ENCODE measurements at places on chromosomes 1 and 21.

GRCh38 chr1:238675221-238675620, 711.1 kb upstream of the CHRM3 start:
- no peak for DNase-seq

DNA sequence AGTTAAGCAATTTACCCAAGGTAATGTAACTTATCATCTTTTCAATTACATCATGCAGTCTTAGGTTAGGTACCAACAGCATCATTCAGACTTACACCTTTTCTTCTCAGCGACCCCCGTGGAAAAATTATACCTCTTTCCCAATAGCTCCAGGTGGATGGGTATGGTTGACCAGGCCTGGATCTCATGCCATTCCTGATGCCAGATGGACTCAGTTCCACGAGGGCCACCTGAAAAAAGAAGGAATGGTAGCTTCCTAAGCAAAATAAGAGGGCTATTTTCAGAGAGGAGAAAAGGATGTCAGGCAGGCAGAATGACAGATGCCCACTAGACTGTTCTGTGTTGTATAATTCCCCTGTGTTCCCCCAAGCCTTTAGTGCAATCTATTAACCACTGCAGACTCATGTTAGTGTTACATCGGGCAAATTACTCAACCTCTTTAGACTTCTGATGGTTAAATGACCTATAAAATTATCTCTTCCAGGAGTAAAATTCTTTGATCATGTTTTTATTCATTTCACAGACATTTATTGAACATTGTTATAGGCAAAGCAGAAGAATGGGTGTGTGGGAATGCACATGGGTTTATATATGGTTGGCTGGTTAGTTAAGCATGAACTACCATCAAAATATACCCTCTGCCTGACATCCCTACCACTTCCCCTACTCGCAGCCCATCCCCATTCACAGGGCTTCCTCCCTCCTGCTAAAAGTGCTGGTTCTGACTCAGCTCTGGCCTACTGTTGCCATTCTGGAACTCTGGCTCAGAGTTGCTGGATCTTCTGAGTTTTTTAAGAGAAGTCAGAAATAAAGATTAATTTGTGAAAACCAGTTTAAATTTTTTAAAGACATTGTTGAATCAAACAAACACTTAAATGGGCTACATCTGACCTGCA, 10.6 kb upstream of the MYSM1 start:
- DNase-seq: no peak

DNA sequence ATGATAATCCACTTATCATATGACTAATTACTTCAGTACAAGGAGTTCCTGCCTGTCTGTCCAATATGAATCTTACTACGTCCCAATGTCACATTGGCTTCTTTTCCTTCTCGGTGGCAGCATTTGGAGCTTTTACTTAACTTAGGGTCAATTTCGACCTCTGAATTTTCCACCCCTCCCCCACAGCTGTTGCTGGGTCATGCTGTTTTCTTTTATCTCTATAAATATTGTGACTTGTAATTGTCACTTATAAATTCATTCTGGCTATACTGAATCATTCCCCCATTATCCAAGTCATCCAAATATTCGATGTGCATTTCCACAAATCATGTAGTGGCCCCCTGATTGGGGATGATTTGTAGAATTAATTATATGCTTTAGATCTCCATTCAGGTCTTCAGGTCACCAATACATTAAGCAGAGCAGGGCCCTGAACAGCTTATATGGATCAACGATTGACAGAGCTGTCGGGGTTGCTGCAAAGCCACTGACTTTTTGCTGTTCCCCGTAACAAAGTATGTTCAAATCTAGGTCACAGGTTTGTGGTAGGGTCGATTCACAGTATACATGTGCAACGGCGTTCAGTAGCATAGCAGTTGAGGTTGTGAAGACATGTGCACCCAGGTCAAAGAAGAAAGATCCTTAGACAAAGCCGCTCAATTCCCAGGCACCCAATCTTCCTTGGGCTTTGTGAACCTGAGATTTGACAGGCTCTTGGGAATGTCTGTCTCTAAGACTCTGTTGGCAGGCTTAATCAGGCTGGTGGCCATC, 18.3 kb upstream of the RNU1-4 start:
- DNase-seq: no peak

DNA sequence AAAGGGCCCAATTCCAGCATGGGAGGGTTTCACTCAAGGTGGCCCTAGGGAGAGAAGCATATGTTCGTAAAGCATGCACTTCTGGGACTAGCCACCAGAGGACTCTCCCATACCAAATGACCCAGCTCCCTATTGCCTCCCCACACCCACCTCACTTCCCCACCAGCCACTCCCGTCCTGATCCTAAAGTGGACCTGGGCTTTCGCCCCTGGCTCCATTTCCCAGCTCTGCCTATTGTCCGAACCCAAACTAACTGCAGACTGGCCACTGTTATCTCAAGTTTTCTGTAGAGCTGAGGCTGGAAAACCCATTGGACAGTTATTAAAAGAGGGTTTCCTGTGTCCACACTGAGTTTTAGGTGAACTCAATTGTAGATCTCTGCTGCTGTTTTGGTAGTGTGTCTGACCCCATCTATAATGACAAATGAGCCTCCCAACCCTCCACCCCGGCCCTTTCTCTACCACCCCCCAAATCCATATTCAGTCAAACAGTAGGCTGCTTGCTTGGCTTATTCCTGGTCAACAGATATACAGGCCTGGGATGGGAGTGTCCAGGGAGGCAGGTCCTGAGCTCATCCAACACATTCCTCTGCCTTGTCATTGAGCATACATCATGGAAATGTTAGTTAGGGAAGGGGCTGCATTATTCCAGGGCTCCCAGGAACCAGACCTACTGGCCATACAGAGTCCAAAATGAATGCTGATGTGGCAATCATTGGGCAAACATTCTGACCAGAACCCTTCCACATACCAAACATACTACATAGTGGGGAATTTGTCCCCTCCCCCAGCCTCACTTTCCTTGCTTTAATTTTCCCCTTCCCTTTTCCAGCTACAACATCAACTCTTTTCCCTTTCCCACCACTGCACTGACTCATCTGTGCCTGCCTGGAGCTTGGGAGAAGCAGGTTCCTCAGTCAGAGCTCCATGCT, 59.2 kb downstream of the ABCA4 start:
- peak; percentile 68 for DNase-seq

DNA sequence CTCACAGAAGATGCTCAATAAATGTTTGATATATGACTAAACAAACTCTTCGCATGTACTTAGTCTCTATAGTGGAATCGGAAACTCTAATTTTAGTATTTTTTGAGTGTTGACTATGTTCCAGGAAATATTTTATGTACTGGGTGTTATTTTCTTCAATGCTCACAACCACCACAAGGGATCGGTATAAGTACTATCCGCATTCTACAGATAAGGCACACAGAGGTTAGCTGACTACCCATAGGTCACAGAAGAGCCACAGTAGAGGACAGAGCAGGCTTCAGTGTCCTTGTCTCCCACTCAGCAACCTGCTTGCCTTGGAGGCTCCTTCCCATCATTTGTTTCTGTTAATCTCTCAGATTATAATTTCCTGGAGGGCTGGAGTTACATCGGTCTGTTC, 451.3 kb downstream of the OMA1 start:
- no peak for DNase-seq

DNA sequence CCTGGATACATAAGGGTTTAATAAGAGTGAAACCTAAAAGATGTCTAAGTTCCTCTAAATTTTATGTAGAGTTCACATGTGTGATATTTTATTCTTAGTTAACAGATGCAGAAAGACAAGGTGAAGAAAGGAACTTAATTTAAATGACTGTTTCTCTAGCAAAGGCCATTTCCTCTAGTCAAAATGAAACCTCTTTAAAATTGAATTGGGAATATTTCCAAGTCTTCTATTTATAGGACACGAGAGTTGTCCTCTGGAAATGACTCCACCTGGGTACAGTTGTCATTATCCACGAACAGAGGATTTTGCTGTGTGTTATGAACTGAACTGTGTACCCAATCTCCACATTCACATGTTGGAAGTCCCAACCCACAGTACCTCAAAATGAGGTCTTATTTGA, 64.5 kb upstream of the KCNK1 start:
- DNase-seq: no peak

GRCh38 chr21:27291006-27291405, 324.1 kb upstream of the ADAMTS5 start:
- no peak for DNase-seq

- peak; percentile 36 for DNase-seq
These were observed 11.9 kb downstream of the FGGY start for GRCh38 chr1:59308839-59309238.

DNA sequence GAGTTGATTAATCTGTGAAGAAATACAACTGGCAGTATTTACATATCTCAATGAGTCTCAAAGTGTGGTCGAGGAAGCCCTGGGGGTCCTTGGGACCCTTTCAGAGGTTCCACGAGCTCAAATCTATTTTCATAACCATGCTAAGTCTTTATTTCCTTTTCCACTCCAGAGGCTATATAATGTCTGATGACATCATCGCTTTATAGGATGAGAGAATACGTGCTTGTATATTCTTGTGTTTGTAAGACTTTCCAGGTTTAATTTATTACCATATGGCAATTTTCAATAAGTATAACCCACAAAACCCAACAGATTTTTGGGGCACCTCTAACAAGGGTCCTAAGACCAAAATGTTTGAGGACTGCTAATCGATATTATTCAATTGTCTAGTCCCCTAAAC, 1.4 kb upstream of the SLC19A2 start:
- no peak for DNase-seq

- no peak for DNase-seq
These were observed 857.8 kb upstream of the B3GALT2 start for GRCh38 chr1:194043984-194044755.

Data from OCI-M1 (cell line).